ENCODE measurements at places on chromosomes 7 and 10. TPM values are rescaled to one million over a fixed set of nuclear protein-coding genes. Genes with fewer than 3 reads are reported as not detected.

Gene SLC26A5
- not detected for total RNA-seq

Gene KLLN
- total RNA-seq: not detected

DNA sequence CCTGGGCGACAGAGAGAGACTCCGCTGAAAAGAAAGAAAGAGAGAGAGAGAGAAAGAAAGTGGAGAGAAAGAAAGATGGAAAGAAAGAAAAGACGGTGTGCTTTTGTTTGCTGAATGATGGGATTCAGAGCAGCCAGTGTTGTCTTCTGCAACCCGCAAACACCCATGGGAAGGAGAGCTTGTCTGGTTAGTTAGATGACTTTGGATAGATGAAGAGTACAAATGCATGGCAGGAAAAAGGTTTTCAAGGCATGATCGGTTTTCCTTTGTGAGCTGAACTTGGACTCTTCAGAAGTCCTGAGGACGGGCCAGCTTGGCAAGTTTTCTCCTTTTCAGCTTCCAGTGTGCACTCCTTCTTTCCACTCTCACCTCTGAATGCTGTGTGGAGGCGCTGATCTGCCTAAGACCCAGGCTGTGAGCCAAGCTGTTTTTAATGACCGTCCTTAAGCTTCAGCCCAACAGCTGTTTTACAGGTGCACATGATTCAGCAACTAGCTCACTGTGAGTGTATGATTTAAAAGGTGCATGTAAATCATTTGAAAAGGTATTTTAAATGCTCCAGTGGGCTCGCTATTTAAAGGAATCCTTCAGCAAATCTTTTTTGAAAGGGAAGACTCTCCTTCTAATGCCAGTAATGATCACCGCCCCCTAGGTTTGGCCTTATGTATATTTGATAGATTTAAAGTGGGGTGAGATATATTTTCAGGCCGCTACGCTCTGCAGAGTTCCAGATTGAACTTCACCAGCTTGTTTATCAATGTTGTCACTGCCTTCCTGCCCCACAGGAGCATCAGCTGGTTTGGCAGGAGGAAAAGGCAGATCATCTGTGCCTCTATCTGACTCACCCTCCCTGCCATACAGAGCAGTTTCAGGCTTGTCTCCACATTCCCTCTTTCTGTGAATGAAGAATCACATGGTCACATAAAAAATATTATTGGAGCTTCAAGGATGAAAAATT is 115.0 kb downstream of the PLXDC2 start:
- peak; percentile 59 for DNase-seq

GRCh38 chr7:101635484-101635883 is 6.4 kb upstream of the MYL10 start:
- no peak for DNase-seq

GRCh38 chr10:86786368-86786767 is 29.9 kb downstream of the BMPR1A start:
- DNase-seq: no peak

DNA sequence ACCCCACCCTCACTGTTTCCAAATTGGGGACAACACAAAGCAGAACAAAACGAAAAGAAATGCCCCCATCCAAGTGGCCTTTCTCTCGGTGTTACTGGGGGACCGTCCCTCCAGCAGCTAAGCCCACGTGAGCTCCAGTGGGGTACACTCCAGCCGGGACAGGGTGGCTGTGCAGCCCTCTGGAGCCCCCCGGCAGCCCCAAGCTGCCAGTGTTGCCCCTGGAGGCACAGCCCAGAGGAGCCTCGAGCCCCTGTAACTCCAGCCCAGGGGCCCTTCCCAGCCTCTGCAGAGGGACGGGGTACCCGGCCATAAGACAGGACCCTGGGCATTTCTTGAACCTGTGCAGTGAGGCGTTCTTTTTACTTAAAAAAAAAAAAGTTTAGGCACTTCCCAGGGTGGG is 124.5 kb upstream of the KCTD7 start:
- DNase-seq: no peak

DNA sequence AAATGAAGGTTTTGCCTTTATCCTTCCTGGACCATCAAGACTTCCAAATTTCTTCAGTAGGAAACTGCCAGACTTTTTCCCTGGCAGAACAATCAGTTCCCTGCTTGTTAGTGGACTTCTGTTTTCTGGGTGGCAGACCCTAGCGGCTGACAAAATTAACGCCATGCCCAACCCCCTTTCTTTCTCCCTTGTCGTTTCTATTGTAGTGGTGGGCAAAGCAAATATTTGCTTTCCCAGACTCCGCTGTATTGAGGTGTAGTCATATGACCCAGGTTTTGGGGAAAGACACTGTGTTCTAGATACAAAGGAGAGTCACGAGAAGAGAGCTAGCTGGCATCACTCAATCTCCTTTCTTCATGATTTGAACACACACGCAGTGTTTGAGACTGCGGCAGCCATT is 7.7 kb downstream of the PON2 start:
- DNase-seq: no peak

DNA sequence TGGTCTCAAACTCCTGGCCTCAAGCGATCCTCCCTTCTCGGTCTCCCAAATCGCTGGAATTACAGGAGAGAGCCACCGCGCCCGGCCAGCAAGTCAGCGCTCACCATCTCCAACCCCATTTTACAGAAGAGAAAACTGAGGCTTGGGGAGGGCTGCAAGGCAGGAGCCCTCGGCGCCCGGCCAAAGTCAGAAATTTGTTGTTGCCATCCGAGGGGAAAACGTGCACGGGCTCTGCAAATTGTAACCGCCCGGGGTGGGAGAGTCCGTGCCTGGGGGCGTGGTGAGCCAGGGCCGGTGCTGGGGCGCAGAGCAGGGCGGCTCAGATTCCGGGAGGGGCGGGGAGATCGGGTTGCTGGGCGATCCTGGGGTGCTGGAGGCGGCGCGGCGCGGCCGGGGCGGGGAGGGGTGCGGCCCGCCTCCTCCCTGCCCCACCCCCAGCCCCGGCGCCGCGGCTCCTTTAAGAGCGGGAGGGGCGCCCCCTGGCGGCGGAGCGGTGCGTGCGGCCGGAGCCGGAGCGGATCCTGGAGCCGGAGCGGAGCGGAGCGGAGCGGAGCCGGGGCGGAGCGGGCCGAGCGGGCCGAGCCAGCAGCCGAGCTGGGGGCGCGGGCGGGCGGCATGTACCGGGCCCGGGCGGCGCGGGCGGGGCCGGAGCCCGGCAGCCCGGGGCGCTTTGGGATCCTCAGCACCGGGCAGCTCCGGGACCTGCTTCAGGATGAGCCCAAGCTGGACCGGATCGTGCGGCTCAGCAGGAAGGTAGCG is at the start of gene VPS37D:
Gene VPS37D (plus strand): TSS at position 488 of the 759 bp plus-strand sequence. CDS start 128 bp downstream, at position 616.
- DNase-seq: peak; percentile 94

- no peak for DNase-seq
Measured at GRCh38 chr7:103993551-103993950, 4.1 kb upstream of the RELN start.

- peak; percentile 98 for DNase-seq
Measured at GRCh38 chr7:101121991-101122932, 4.6 kb upstream of the SERPINE1 start.

DNA sequence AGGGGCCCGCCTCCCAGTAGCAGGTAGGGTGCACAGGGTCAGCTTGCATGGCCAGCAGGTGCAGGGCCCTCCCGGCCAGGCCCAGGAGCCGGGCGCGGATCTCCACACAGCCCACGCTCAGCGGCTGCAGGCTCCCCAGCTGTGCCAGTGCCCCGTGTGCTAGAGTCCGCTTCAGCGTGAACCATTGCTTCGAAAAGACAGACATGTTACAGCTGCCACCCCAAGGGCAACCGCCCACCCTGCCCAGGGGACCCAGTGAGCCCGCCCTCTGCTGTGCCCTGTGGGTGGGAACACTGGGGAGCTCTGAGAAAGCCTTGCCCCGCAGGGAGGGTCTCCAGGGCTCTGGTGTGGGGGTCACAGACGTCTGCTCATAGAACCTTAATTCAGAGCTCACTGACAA is 64.3 kb upstream of the NKX6-2 start:
- DNase-seq: no peak

DNA sequence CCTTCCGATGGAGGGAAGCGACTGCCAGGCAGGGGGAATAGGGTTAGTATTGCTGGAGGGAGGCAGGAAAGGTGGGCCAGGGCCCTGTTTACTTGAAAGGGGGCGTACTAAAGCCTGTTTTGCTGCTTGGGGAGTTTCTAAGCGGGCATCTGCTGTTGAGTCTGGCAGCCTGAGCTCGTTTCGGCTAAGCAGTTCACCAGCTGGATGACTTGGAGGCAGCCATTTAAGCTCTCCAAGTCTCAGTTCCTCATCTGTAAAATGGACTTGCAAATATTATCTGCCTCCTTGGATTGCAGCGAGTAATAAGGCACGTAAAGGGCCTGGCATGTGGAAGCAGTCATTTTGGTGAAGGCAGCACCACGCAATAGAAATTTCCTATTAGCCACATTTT is 44.0 kb downstream of the LDB3 start:
- DNase-seq: no peak

- DNase-seq: peak; percentile 9
Measured at GRCh38 chr10:77566236-77566635, 71.4 kb downstream of the KCNMA1 start.

- no peak for DNase-seq
Measured at GRCh38 chr10:133201151-133201947, 28.7 kb upstream of the UTF1 start.

DNA sequence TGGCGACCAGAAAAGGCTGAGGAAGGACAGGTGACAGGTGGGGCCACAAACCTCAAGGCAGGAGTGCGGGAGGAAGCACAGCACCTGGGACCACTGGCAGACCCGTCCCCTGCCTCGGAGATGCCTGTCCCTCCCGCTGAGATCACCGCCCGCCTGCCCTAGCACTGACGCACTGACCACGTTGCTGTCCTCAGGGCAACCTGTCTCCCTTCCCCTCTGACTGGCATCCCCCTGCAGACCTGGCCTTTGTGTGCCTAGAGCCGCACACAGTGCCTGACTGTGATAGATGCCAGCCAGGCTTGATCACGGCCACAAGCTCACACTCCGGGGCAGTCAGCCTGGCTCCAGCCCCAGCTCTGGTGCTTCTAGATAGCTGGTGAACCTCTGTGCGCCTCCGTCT is 58.4 kb upstream of the EN2 start:
- no peak for DNase-seq
